ENCODE measurements at places on chromosomes 5 and 9.

- DNase-seq = no peak
Measured at GRCh38 chr9:38141746-38142591, 72.9 kb upstream of the SHB start.

GRCh38 chr5:157217289-157218024 is 36.8 kb downstream of the ITK start:
- DNase-seq = no peak

- peak; percentile 46 for DNase-seq
Measured at GRCh38 chr9:96021551-96022444, 146.3 kb downstream of the ERCC6L2 start.

GRCh38 chr9:23441275-23441674 is 384.8 kb downstream of the ELAVL2 start:
- no peak for DNase-seq

Measured in nephron progenitor cell (in vitro differentiated cells).